ENCODE measurements at places on chromosomes 13 and 19.

- DNase-seq, result no peak
Observed at GRCh38 chr19:17448131-17448967, at the start of gene TMEM221. TSS of gene TMEM221 (minus strand) at chr19:17448668. CDS start at chr19:17448462, 206 bp downstream.

DNA sequence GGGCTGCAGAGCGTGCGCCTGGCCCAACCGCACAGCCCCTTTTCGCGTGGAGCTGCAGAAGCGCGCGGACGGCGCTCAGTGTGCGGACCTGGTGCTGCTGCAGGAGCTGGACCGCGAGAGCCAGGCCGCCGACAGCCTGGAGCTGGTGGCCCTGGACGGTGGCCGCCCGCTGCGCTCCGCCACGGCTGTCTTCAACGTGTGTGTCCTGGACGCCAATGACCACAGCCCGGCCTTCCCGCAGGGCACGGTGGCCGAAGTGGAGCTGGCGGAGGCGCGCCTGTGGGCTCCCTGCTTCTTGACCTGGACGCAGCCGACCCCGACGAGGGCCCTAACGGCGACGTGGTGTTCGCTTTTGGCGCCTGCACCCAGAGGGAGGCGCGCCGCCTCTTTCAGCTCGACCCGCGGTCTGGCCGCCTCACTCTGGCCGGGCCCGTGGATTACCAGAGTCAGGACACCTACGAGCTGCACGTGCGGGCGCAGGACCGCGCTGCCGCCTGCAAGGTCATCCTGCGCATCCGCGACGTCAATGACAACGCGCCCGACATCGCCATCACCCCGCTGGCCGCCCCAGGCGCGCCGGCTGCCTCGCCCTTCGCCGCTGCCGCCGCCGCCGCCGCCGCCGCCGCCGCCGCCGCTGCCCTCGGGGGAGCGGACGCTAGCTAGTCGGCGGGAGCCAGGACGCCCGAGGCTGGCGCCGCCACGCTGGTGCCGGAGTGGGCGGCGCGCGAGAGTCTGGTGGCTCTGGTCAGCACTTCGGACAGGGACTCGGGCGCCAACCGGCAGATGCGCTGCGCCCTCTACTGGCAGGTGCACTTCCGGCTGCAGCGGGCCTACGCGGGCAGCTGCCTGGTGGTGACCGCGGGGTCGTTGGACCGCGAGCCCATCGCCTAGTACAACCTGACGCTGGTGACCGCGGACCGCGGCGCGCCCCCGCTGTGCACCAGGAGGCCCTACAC lies 172.2 kb downstream of the OLFM4 start:
- DNase-seq, result no peak

GRCh38 chr19:49016067-49016839 lies 638 bp downstream of the LHB start:
- DNase-seq, result no peak

DNA sequence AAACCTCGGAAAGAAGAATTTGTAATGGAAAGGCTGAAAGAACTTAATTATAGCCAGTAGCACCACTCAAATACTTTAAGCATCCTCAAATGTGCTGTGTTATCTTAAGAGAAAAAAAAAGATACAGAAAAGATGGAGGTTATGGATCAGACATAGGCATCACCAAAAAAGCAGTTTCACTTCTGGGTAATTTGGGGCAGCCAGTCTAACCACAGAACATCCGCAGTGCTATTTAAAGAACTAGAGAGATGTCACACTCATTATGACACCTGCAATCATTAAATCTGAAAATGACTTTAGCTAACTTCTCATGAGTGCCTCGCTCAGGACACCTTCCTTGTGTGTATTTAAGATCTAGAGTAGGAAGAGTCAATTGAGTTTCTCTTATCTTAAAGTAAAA lies 211.8 kb downstream of the RBM26 start:
- DNase-seq, result no peak

DNA sequence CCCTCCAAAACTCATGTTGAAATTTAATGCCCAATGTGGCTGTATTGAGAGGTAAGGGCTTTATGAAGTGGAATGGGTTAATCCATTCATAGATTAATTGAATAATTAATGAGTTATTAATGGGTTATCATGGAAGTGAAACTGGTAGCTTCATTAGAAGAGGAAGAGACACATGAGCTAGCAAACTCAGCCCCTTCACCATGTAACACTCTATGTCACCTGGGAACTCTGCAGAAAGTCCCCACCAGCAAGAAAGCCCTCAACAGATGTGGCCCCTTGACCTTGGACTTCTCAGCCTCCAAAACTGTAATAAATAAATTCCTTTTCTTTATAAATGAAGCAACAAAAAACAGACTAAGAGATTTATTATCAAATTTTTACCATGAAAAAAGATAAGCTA lies 223.5 kb downstream of the KLF12 start:
- DNase-seq, result no peak

DNA sequence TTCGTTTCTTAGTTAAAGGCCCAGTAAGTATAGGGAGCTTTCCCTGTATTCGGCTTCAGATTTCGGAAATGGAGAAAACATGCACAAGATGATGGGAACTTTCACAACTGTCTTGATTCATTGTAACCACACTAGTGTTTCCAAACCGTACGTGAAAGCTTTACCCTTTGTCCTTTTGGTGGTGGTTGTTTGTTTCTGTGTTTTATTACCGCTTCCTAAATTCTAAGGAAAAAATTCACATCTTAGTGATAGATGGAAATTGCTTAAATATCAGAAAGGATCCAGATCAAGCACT lies 504 bp upstream of the VWA8 start:
- no peak for DNase-seq

DNA sequence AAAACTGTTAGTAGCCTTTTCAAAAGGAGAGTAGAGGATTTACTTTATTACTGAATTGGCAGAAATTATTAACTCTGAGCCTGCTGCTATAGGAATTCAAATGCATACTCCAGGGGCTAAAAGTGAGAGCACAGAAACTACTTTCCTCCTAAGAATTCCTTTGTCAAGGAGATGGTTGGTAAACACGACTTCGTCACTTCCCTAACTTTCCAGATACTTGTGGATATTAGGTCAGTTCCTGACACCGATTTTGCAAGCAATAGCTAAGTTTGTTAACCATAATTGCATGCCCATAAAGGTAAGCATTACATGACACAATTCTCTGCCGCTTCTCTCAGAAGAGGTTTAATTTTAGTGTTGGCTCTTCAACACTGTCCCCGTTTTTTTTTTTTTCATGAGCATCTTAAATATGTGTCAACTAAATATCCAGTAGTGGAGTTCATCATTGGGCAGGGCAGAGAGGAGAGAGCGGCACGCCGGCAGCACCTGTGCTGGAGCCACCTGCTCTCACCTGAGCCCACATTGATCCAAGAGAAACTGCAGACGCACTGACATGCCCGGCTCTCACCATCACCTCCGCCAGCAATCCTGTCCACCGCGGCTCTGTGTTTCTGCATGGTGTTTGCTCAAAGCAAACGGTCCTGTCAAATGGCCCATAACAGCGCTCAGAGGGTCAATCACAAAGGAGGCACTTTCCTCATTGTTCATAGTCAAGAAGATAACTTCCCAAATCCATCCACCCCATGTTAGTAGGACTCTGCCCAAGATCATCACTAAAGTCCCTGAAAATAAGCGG lies 2.6 kb downstream of the MED26 start:
- DNase-seq, result no peak

DNA sequence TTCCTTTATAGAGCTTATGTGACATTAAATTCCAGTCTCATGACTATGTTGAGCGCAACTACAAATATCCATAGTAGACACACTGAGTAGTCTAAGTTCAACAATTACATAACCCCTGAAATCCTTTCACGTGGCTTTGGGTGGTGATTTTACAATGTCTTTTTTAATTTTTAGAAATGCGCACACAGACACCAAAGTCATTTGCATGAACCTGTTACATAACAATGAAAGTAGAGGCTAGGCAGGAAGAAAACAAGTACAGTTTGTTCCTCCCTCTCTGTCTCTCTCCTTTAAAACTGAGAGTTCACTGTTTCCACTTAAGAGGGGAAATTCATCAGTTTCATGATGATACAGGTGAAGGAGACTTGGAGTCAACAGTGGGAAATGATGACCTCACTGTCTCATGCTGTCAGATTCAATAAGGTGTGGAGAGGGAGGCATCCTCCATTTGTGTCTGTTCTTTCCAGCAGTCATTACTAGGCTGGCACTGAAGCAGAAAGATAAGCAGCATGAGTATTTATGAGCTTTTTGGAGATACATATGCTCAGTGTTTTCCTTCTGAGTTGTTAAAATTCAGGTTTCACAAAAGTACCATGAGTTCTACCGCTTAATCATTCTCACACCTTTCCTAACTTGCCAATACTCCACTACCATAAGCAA lies 201.8 kb downstream of the LHFPL6 start:
- no peak for DNase-seq

GRCh38 chr13:113663934-113664333 lies 3.1 kb upstream of the GRK1 start:
- no peak for DNase-seq

DNA sequence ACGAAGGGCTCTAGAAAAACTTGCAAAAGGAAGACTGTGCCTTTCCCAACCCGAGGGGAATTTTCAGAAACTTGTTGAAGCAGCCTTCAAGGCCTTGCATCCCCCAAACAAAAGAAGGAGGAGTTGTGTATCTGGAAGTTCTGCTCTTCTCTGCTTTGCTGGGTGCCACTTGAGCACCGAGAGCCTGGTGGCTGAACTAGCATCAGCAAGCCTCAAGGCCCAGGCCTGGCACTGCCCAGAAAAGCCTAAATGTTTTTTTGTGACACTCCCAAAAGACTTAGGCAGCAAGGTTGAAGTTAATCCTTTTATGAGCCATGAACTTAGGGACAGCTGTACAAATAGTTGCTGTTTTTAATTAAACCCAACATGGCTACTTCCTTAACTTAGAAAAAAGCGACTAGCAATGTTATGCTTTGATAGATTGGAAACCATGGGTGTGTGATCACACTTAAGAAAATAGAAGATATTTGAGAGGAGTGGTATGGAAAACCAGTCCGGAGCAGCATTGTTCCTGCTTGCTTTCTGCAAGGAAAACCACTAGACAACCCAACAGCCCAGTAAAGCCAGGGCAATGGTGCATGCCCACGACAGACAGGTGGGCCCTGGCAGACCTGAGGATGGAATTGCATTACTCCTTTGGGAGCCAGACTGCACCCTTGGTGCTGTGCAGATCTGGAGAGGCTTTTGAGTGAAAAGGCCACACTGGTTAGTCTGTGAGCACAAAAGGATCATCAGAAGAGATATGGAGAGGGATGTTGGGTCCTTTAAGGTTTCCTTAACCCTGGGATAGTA lies 788 bp upstream of the DLEU7 start:
- DNase-seq, result no peak

DNA sequence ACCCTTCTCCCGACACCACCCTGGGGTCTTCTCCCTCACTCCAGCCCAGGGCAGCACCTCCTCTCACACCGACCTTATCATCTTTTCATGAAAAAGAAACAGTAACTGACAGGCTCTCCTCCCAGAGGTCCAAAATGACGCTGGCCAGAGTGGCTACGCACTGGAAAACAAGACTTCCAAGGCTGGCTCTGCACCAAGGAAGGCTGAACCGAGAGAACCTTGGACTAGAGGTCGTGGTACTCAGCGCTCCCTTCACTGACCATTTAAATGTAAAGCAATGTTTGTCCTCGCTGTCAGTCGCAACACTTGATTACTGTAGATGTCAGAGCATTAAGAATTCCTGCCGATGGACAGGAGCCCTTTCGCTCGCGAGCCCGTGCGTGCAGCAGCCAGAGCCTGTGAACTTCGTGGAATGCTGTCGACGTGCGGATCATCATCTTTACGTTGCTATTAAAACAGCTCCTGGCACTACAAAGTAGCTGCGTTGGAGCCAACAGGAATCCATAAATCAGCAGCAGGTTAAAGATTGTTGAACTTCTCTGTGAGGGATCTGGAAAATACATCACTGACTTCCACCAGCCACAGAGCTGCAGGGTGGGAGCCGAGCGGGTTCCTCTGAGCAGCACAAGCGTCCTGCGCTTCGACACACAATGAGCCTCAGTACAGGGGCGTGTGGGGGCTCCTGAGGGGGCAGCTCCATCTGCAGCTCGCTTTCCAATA lies 125.5 kb upstream of the MCF2L start:
- no peak for DNase-seq

DNA sequence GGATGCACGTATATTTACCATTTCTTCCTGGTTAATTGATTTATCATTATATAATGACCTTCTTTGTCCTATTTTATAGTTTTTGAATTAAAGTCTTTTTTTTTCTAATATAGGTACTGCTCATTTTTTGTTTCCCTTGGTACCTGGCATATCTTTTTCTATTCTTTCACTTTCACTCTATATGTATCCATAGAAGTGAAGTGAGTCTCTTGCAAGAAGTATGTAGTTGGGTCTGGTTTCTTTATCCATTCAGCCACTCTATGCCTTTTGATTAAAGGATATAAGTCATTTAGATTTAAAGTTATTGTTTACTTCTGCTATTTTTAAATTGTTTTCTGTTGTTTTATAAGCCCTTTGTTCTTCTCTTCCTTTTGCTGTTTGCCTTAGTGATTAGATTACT lies 194.3 kb upstream of the SLITRK6 start:
- DNase-seq, result no peak

- DNase-seq, result no peak
Observed at GRCh38 chr13:54004026-54004699, 975.5 kb downstream of the OLFM4 start.

DNA sequence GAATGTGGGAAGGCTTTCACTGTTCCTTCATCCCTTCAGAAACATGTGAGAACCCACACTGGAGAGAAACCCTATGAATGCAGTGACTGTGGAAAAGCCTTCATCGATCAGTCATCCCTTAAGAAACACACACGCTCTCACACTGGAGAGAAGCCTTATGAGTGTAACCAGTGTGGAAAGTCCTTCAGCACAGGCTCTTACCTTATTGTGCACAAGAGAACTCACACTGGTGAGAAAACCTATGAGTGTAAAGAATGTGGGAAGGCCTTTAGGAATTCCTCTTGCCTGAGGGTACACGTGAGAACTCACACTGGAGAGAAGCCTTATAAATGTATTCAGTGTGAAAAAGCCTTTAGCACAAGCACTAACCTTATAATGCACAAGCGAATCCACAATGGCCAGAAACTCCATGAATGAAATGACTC lies 18.6 kb downstream of the ZNF177 start:
- DNase-seq, result no peak

- DNase-seq, result no peak
Observed at GRCh38 chr13:27053210-27053884, 118.3 kb downstream of the USP12 start.

GRCh38 chr13:74040200-74040599 lies 94.0 kb downstream of the KLF12 start:
- DNase-seq, result peak; percentile 30

GRCh38 chr19:51811344-51811743 lies 16.4 kb downstream of the FPR3 start:
- no peak for DNase-seq

GRCh38 chr13:79772811-79773210 lies 291.9 kb downstream of the NDFIP2 start:
- no peak for DNase-seq

DNA sequence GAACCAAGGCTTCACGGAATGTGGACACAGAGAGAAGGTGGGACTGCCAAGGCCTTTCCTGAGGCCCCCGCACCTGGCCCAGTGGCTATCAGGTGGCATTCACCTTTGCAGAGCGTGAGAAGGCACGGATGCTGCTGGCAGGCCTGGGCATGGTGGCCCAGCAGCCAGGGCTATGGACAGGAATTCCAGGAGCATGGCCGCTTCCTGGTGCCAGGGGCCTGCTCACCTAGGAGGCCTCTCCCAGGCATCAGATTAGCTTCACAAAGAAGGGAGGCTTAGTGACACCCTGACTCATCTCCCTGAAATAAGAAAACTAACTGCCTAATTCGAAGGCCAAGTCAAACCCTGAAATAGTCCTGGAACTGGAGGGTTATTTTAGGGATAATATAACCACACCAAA lies 155.8 kb downstream of the TEX29 start:
- DNase-seq, result no peak
